ENCODE measurements at places on chromosomes 4 and X.
A peak's percentile ranks its signal among the peaks of the same experiment; 100 is the strongest.

GRCh38 chr4:19038231-19038630 lies 1016.7 kb upstream of the LCORL start:
- no peak for DNase-seq

DNA sequence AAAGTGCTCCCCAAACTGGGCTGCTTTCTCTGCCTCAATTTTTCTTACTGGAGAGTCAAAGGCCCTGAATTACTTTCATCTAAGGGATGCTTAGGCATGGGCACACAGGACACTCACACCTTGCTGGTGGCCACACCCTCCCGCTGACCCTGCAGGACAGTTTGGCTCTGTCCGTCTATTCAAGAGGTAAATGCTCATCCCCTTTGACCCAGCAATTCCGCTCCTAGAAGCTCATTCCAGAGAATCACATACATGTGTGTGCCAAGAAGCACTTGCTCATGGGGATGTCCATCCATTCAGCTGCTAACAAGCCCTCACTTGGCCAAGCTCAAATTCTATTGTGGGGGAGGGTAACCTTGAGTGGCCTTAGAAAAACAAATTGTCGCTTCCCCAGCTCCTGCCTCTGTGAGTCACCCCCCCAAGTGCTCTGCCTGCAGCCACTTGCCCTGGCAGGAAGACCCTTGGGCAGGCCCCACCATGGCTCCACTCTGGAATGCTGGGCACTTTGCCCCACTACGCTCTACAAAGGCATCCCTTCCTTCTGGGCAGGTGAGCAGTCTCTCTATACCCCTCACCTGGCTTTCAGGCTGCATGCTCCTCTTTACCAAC lies 54.5 kb downstream of the HTRA3 start:
- DNase-seq: no peak

DNA sequence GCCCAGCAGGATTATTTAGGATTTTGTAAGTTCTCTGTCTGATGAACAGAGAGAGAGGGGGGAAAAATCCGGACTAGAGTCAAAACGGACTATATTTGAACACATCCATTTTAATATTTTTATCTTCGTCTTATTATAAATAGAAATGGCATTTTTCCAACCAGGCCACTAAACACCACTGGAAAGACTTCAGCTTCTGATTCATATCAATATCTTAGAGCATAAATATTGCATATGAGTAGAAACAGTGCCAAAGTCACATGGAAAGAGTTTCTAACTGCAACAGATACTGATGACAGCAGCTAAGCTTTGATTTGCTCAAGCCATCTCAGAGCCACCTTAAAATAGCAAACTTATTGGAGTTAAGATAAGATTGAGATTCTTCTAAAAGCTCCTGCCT lies 456 bp downstream of the PPARGC1A start:
- no peak for DNase-seq

GRCh38 chr4:163744861-163745260 lies 250.4 kb downstream of the TMA16 start:
- no peak for DNase-seq

- no peak for DNase-seq
Observed at GRCh38 chr4:185219551-185220344, 10.3 kb downstream of the SNX25 start.

DNA sequence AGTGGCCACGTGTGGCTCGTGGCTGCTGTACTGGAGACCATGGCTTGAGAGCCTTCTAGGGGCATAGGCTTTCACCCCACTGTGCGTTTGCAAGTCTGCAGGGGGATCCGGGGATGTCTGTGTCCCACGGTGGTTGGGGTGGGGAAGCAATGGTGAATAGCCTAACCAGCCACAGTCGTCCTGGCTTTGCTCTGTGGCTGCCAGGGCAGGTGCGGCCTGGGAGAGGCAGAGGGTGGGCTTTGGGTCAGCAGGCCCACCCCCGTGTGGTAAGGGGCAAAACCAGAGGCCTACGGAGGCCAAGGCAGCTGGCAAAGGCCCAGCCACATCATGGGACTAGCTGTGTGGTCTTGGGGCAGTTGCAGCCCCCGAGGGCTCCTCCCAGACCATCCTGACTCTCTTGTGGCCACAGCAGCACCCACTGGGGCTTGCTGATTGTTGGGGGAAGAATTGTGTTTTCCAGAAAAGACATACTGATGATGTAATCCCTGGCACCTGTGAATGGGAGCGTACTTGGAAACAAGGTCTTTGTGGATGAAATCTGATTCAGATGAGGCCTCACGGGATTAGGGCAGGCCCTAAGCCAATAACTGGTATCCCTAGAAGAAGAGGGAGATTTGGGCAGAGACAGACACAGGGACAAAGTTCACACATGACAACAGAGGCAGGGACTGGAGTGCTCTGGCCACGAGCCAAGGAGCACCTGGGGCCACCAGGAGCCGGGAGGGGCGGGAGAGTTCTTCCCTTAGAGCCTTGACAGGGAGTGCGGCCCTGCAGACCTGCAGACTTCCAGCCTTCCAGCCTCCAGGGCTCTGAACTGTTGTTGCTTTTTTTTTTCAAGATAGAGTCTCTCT lies 2.9 kb downstream of the CPZ start:
- DNase-seq: no peak

DNA sequence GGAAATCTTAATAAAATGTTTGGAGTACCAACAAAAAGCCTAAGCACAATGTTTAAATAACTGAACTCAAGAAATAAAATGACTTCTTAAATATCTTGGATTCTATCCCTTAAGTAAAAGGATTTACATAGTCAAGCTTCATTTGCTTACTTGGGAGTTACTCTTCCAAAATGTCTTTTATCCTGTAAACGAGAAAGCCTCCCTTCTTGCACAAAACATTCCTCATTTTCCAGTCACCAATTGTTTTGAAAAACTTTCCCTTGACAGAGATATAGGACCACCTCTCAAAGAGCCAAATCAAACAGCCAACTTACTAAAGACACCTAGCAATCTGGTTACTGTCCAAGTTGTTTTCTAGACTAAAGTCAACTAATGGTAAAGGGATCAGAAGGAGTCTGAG lies 18.6 kb downstream of the PDGFC start:
- no peak for DNase-seq

GRCh38 chr4:173556398-173557131 lies 26.5 kb upstream of the HAND2 start:
- DNase-seq: no peak

- DNase-seq: no peak
Observed at GRCh38 chrX:43481576-43481975, 174.5 kb upstream of the MAOA start.

- no peak for DNase-seq
Observed at GRCh38 chrX:110257889-110258288, 60.0 kb downstream of the AMMECR1 start.

GRCh38 chr4:42646999-42647541 lies 9.8 kb downstream of the ATP8A1 start:
- no peak for DNase-seq

- DNase-seq: no peak
Observed at GRCh38 chr4:177092807-177093206, 216.9 kb upstream of the NEIL3 start.

DNA sequence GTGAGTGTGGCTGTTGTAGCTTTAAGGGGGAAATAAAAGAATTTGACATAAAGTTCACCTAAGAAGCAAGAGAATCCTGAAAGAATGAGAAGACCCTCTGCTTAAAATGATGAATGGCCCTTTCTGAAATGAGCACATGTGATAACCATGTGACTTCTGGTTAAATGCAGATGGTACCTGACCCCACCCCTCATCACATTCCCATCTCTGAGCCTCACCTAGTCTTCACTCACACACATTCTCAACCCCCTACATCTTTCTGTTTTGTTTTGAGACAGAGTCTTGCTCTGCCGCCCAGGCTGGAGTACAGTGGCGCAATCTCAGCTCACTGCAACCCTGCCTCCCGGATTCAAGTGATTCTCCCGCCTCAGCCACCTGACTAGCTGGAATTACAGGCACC lies 31.5 kb downstream of the SEPTIN6 start:
- no peak for DNase-seq

- DNase-seq: no peak
Observed at GRCh38 chr4:17707671-17708070, 73.8 kb downstream of the FAM184B start.

- no peak for DNase-seq
Observed at GRCh38 chr4:105291925-105292324, 145.2 kb downstream of the TET2 start.

DNA sequence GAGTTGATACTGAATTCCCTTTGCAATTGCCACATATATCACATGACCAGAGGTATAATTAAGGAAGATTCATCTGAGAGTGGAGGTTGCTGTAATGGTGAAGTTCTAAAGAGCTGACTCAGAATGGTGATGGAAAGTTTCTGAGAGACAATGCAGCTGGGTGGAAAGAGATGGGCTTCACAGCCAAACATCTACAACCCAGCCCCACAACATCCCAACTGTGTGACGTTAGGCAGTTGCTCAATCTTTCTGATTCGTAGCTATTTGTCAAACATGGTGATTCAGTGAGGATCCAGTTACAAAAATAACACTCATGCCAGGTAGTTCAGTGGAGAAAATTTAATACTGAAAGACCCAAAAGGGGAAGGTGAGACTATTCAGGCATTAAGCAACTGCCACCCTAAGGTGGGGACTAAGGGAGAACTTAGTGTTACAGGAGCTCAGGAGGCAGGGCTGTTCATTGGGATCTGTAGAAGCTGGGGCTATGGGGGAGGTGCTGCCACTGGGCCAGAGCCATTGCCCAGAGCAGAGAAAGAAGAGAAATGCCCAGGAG lies 6.9 kb upstream of the AFF1 start:
- peak; percentile 98 for DNase-seq

DNA sequence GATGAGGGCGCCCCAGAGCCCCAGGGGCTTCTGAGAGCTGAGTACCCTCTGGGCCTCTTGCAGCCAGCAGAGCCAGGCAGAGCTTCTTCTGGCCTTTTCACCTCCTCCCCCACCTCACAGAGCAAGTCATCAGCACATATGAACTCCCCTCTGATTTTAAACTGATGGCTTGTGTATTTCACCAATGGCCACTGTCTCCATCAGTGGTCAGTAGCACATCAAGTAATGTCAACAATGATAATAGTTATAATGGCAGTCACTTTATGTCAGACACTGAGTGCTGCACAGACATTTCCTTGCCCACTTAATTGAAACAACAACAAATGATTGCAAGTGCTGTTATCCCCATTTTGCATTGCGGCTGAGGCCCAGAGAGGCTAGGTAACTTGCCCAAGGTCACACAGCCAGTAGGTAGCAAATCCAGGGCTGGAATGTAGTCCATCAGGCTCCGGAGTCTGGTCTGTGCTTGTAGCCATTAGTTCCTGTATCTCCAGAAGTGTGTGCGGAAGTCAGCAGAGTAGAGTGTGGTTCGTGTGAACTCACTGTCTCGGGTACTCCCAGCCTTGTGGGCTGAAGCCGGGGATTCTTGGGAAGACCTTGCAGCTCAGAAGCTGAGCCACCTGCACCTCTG lies 3.0 kb downstream of the ATP2B3 start:
- no peak for DNase-seq

DNA sequence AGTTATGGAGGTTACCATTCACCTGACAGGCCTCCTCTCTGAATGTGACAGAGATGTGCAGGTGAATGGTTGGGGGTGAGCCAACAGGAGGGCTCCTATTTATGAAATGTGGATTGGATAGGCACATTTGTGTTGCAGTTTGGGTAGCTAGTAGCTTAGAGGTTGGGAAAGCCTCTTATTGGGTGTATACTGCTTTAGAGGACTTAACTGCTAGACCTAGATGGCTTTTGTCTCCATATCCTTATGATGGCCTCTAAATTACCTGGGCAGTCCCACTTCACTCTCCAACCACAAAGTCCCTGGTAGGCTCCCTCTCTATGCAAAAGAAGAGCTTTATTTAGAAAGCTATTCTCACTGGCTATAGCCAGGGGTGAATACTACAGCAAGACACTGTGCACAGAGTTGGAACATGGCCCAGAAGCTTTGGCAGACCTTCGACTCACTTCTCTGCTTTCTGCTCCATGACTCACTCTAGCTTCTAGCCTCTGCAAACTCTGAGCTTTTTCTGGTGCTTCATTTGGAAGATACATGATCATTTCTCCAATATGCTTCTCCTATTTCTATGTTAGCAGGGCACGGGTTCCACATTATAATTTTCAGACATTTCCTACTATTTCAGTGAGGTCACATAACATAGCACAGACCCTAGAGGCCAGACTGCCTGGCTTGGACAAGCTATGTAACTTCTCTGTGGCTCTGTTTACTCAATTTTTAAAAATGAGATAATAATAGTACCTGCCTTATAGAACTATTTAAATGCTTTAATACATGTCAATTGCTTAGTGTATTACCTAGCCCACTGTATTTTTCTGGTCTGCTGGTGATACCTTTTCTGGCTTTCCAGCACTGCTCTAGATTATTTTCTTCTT lies 6.0 kb upstream of the VGLL1 start:
- peak; percentile 27 for DNase-seq
